ENCODE measurements at places on chromosomes 1 and 21.
A peak's percentile ranks its signal among the peaks of the same experiment; 100 is the strongest.

DNA sequence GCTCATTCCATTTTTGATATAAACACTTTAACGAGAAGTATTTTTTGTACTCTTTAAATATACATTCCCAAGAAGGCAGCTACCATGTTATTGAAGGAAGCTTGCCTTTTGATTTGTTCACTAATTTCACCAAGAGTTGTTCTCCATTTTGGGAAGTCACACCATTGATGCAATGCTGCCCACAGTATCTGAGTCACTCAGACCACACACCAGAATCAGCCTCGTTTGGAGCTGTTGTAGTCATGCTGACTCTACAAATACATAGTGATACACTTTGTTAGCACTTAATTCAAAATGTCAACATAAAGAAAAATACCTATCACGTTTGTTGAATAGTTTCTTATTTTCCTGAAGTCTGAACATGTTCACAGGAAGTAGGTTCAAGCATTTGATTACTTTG is 78.7 kb downstream of the PAPPA2 start:
- no peak for DNase-seq

DNA sequence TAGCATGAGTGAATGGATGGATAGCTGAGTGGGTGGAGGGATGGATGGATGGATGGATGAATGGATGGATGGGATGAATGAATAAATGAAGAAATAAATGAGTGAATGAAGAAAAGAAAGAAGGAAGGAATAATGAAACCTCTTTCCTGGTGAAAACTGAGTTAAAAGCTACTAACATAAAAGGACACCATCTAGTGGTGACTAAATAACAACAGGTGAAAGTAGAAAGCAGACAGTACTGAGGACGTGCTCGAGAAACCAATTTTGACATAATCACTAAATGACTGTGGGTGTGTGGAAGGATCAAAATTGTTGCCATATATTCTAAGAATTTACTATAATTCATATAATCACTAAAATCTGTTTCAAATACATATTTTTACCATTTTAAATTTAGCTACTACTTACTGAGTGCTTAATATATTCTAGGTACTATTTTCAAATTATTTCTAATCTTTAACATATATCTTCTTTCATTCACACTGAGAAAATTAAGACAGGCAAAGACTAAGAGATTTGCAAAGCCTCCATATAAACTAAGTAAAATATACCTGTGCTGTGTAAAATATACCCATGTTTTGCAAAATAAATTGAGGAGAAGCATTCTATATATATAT is 522.9 kb downstream of the LRRIQ3 start:
- peak; percentile 3 for DNase-seq

GRCh38 chr1:18157968-18158367 is 50.4 kb downstream of the IGSF21 start:
- DNase-seq: no peak

GRCh38 chr1:178150610-178151009 is 56.7 kb downstream of the RASAL2 start:
- no peak for DNase-seq

- DNase-seq: no peak
Measured at GRCh38 chr21:45090966-45091365, 16.6 kb downstream of the ADARB1 start.

GRCh38 chr21:16180614-16181013 is 450.8 kb downstream of the USP25 start:
- DNase-seq: no peak

GRCh38 chr1:207803678-207804077 is 51.8 kb downstream of the CD46 start:
- DNase-seq: no peak

GRCh38 chr21:45001134-45002095 is 61.6 kb downstream of the SLX9 start:
- DNase-seq: no peak

DNA sequence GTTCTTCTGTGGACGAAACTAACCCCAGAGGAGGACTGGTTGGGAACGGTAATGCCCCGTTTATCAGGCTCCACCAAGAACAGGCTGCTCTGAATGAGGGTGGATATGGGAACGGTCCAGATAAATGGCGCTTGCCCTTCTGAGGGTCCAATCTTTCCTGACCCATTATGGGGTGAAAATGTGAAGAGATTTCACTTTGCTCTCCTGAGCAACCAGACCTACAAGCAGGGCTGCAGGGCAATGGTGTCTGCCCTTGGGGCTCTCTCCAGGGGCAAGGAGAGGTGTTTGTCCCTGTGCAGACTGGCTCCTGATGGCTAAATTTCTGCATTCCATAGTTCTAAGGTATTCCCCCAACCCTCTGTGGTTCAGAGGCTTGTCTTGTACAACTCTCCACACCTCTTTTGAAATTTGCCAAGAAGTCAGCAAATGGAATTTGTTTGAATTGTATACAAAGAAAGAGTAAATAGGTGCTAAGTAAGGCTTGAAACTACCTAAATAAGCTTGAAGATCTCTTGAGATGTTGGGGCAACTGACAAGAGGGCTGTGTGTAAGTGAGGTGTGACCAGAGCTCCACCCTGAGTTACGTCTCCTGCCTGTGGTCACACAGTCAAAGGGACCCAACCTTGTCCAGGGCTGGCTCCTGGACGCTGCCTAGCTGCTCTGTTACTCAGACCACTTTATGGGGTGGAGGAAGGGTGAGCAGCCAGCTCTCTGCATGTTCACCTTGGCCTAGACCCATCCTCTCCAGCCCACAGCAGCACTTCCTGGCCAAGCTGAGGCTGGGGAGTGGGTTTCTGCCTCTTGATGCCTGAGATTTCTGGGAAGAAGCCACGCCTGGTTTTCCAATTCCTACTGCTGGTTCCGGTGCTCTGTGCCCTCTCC is 24.8 kb downstream of the SLC2A1 start:
- no peak for DNase-seq

DNA sequence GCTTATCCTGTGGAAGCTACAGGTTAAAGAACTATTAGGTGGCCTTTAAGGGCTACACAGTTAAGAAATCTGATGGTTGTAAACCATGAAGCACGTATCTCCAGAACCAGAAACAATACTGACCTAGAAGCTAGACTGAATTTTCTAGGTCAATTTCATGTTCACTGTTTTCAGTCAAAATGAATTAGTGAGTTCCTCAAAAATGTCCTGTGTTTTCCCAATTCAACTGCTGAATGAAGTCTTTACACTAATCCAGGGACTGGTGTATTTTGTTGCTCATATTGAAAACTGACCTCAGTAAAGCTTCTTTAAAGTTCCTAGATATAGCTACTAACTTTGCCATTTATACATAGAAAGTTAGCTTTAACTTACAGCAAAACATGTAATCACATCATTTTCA is 6.0 kb downstream of the HNRNPU start:
- DNase-seq: no peak

Measured in CD14-positive monocyte (primary cell).